ENCODE measurements at places on chromosomes 1 and 21.

- DNase-seq, result no peak
Measured at GRCh38 chr1:86750076-86750475, 45.7 kb downstream of the SH3GLB1 start.

GRCh38 chr21:41878831-41879189, 334 bp downstream of the PRDM15 start:
- peak; percentile 69 for DNase-seq

- DNase-seq, result no peak
Measured at GRCh38 chr1:6052543-6053205, 7.0 kb downstream of the KCNAB2 start.

GRCh38 chr21:42338729-42339715, 11.8 kb downstream of the TFF2 start:
- DNase-seq, result no peak

DNA sequence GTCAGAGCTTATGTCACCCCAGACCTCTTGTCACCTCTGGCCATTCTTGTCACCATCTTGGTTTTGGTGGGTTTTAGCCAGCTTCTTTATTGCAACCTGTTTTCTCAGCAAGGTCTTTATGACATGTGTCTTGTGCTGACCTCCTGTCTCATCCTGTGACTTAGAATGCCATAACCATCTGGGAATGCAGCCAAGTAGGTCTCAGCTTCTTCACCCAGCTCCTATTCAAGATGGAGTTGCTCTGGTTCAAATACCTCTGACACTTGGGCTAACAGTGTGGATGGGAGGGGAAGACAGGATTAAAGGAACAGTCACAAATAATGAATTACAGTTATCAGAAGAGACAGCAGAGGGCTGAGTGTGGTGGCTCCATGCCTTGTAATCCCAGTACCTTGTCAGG, 30.5 kb upstream of the PIK3CD start:
- no peak for DNase-seq

DNA sequence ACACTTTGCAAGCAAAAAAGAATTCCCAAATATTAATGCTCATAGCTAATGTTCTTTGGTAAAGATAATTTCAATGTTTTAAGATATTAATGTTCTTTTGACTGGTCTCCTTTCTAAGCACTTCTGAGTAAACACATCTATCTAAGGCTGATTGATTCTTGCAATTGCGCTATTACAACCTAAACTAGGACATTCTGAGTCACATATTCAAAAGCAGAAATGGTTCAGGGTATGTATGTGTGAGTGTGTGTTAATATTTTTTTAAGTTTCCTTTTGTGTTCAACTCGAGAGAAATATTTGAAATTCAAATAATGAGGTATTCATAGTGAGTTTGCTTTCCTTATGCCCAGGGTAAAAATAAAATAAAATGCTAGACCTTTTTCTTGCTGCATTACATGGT, 203.6 kb upstream of the GRIK3 start:
- DNase-seq, result no peak

DNA sequence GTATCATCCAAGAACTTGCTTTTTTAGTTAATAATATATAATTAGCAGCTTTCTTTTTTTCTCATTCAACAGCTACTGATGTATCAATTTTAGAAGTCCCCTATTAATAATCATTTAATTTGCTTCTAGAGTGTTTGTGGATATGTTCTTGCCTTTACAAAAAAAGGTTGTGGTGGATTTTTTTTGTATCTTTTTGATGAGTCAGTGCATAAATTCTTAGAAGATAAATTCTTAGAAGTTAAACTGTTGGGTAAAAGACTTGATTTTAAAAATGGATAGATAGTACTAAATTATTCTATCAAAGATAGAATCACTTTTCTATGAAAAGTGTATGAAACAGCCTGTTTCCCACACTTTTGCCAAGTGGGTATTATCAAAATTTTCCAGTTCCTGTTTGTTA, 11.9 kb downstream of the FGGY start:
- no peak for DNase-seq

GRCh38 chr1:44047131-44047530, 15.9 kb upstream of the SLC6A9 start:
- DNase-seq, result no peak

- DNase-seq, result peak; percentile 95
Measured at GRCh38 chr1:61184040-61184713, 101.8 kb downstream of the NFIA start.

DNA sequence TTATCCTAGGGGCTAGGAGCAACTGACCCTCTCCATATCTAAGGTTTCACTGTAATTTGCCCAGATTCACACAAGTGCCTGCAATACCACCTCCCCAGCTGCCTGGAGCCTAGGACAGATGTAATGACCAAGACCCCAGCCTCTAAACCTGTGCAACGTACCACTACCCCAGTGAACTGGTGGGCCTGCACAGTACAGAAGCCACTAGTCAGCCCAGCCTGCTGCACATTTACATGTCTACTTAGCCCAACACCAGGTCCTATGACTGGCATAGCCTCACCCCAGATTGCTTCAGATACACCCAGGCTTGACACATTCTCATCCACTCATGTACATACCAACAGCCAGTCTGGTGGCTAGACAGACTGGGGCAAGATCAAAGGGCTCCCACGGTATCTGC, 1336.6 kb downstream of the BRINP3 start:
- no peak for DNase-seq

GRCh38 chr1:43978551-43979260, at the start of gene B4GALT2:
B4GALT2 (plus strand) TSS chr1:43979210; CDS start chr1:43981161, 1,951 bp downstream.
- DNase-seq, result peak; percentile 53

GRCh38 chr1:109468903-109469302, 2.6 kb downstream of the SYPL2 start:
- DNase-seq, result no peak

- no peak for DNase-seq
Measured at GRCh38 chr1:239841631-239842030, 250.1 kb upstream of the FMN2 start.

- no peak for DNase-seq
Measured at GRCh38 chr1:230201445-230201844, 134.4 kb downstream of the GALNT2 start.

- DNase-seq, result no peak
Measured at GRCh38 chr1:186301448-186301847, 73.6 kb downstream of the TPR start.

DNA sequence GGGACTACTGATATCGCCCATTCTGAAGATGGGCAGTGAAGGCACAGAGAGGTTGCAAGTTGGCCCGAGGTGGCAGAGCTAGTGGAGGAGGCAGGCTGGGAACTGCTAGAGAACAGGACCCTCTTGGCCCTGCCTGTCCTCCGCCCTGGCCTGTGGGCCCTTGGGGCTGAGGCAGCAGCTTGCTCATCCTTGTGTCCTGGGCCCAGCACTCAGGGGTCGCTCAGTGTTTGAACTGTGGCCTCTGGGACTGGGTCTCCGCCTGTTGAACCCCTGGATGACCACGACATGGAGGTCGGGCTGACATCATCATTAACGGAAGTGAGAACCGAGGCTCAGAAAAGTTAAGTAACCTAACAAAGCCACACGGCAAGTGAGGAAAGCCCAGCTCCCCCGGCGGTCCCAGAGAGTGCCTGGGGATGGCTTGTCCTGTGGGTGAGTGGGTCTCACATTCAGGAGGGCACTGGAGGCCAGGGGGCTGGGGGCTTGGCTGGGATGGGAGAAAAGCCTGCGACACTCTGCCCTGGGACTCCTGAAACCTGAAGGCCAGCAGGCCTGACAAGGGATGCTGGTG, 23.0 kb upstream of the DDOST start:
- no peak for DNase-seq

- no peak for DNase-seq
Measured at GRCh38 chr1:218336328-218336727, 8.8 kb upstream of the TGFB2 start.

GRCh38 chr1:97986041-97987005, 65.5 kb upstream of the DPYD start:
- no peak for DNase-seq

GRCh38 chr1:233540816-233541215, 73.1 kb upstream of the KCNK1 start:
- DNase-seq, result no peak

DNA sequence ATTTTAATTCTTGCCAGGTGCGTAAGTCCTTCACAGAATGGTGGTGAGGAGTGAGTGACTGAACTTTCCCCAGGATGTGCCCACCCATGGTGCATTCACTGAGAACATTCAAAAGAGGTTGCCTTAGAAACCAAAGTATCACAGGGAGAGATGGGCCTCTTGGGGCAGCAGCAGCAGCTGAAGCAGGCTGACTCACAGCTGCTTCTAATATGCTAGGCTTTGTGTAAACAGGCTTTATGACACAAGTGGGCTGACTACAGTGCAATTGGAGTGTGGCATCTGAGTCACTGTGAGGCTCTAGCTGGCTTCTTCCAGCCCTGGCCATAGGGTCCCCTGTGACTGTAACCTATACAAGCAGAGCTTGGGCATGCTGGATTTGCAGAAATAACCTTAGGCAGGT, 12.6 kb downstream of the PIGP start:
- DNase-seq, result peak; percentile 42

GRCh38 chr1:15243275-15244043, 3.6 kb upstream of the FHAD1 start:
- no peak for DNase-seq

GRCh38 chr1:213996320-213997037, 8.7 kb downstream of the PROX1 start:
- peak; percentile 81 for DNase-seq

DNA sequence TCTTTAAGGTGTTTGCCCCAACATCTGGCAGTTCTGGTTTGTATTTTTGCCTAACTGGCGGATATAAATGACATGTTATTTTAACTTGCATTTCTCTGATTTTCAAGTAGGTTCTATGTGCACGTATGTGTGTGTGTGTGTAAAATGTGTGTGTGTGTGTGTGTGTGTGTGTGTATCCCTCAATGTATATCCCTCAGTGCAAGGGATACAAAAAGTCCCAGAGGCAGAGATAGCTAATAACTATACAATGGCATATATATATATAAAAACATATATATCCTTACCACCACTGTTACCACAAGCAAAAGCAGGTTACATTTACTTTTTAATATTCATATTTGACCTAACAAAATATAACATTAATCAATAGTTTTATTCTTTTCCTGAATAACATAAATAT, 95.0 kb upstream of the NR5A2 start:
- no peak for DNase-seq
